ENCODE measurements at places on chromosomes 2 and 18. TPM values are rescaled to one million over a fixed set of nuclear protein-coding genes. Genes with fewer than 3 reads are reported as not detected.

Gene BIRC6
- 48.2 TPM for total RNA-seq

Gene HNRNPA3
- 64.7 TPM for total RNA-seq

Gene C2orf76
- total RNA-seq: 3.2 TPM

Gene KCNK3
- 0.27 TPM for total RNA-seq

Gene CXCR1
- 0.60 TPM for total RNA-seq

Gene GBX2
- total RNA-seq: not detected

Gene IGFBP2
- 365 TPM for total RNA-seq

Gene SMARCAL1
- 9.6 TPM for total RNA-seq

Gene ASIC4
- not detected for total RNA-seq

Gene SH3YL1
- total RNA-seq: 8.0 TPM

Gene ZNF804A
- not detected for total RNA-seq

Gene MC4R
- not detected for total RNA-seq

Gene AQP12A
- not detected for total RNA-seq

Gene RNF152
- total RNA-seq: 48.5 TPM

Gene TWIST2
- total RNA-seq: 0.18 TPM

Gene CIB4
- not detected for total RNA-seq

Gene WNT10A
- not detected for total RNA-seq

Gene NT5DC4
- not detected for total RNA-seq

Gene CHRNA1
- total RNA-seq: not detected
